Stimulated activated CD8-positive, alpha-beta memory T cell treated with anti-CD3 and anti-CD28 coated beads, Interleukin-7, amount 100 ng/mL, for 1 hour (primary cell): ENCODE measurements at places on chromosomes 3 and 15.

GRCh38 chr15:70164156-70164900 is 66.6 kb upstream of the TLE3 start:
- no peak for DNase-seq

GRCh38 chr15:93027413-93027812 is 61.6 kb downstream of the RGMA start:
- DNase-seq = no peak

DNA sequence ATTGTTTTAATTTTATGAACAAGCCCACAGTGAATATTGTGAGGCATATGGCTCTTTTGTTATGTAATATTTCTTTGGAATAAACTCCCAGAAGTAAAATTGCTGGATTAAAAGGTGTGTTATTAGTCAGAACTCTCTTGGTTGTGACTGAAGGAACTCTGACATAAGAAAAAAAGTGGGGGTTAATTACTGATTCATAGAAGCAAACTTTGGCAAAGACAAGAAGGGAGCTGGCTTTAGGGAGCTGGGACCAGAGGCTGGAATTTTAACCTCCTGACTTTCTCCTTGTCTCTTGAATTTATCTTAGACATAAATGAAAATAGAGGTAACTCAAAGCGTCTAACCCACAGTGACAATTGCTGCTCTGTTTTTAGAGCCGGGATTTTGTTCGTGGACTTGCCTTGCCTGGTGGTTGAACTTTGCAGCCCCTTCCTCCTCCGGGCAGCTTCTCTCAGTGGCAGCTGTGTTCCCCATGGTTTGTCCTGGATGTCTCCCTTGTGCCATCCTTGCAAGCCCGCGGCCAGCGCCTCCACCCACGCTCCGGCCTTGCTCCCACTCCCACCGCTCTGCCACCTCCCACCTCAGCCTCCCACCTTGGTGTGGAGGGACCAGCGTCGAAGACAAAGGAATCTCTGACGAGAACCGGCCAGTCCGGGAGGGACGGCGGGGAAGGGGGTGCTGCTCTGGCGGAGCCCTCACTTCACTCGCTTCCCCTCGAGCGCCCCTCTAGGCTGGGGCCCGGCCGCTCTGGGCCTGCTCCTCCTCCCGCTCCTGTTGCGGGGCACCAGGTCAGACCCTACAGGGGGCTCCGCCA is 28.0 kb downstream of the ARHGAP31 start:
- DNase-seq = no peak

- DNase-seq = no peak
Measured at GRCh38 chr3:180306691-180307090, 270.0 kb upstream of the PEX5L start.

DNA sequence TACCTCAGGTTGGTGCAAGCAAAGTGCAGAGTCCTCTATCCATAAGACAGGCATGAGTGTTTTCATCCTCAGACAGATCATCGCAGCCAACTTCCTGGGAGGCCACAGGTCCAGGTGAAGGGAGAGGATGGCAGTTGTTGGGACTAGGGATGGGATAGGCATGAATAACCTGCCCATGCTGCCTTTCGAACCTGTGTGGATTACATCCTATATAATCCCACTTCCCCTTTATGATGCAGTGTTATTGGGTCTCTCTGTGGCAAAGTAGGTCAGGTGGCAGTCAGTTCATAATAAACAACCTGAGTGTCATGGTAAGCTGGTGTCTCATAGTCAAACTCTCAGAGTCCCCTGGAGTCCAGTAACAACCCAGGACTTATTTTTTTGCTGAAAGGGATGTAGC is 40.4 kb downstream of the CCR3 start:
- DNase-seq = no peak

DNA sequence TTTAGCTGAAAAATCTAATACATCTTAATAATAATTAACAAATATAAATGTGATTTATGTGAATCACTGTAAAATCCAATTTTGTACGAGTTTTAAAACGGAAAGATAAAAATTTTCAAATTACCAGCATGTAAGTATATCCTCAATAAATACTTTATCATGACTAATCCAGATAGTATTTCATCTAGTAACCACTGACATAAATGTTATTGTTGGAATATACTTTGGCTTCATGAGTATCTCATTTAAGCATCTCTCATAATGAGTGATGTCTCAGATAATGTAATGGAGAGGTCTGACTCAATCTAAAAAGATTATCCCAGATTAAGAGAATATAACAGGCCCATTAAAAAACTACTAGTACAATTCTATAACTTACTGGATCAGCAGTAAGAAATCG is 216.3 kb downstream of the STAG1 start:
- no peak for DNase-seq

DNA sequence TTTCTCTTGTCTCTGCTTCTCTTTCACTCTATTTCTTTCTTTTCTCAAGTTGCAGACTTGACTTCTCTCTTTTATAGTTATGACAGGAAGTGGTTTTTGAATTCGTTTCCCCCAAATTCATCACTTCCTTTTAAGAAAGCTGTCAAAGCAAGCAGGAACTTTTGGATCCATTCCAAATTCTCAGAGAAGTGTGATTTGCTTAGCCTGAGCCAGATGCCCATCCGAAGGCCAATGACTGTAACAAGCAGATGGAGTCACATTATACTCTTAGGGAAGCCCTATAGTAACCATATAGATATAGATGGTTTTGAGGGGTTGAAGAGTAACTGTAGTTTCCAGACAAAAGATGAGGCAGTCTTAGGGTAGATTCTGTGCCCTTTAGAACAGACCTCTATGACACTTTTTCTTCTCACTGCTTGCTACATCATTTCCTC is 592.0 kb upstream of the KCNMB2 start:
- DNase-seq = no peak

DNA sequence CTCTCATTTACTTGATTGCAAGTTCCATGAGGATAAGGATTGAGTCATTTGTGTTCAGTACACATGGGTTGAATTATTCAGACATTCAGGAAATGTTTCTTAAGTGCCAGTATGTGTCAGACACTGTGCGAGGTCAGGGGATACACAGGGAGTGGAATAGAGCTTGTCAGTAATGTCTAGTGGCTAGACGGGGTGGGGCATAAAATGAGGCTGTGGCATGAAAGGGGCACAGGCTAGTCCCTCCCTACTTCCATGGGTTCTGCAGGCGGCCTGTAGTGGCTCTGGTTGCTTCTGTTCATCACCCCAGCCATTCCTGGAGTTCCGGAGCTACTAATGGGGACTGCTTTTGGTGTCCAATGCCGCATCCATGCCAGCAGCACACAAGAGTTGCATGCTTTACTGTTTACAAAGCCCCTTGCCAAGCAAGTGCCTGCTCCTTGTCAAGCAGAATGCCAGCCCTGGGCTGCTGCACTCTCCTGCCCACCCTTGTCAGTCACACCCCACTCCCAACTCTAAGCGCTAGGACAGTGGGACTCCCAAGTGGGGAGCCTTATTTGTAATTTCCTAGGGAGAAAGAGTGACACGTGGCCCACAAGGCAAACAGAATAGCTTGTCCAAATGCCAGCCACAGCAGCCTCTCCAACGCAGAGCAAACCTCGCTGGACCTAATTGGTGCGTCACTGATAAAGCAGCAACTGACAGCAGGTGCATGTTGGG is 70.8 kb downstream of the RAB11A start:
- no peak for DNase-seq

DNA sequence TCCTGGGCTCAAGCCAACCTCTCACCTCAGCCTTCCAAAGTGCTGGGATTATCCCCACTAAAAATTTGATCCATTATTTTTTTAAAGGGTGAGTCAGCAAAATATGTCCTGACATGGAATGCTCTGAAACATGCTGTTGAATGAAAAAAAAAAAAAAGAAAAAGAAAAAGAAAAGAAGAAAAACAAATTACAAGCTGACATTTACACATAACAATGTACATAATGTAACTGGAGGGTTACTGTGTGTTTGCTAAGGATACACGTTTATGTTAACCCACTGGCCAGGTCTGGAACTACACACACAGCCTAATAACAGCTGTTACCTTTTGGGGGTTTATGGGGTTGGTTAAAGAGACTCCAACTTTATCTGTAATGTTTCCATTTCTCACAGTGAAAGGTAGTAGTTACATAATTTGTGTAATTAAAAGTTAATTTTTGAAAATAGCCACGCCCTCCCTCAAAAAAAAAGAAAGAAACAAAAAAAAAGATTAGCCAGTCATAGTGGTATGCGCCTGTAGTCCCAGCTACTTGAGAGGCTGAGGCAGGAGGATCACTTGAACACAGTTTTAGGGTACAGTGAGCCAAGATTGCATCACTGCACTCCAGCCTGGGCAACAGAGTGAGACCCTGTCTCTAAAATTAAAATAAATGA is 3.1 kb upstream of the MESP2 start:
- DNase-seq = no peak

DNA sequence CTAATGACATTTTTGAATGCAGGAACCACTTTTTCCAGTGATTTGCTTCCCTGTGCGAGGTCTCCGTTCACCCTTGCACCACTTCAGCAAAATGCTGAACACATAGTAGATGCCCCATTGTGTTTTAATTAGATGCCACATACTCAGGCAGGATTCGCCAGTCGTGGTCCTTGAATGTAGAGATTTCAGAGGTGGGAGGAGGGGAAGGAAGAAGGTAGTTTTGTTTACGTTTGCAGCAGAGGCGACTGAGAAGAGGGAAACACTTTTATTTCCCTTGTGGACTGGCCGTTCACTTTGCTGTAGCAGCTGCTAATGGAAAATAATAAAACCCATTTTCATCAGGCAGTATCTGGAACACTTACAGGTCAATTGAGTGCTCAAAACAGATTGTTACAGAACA is 262.8 kb upstream of the TBL1XR1 start:
- DNase-seq = no peak

- no peak for DNase-seq
Measured at GRCh38 chr3:133171831-133172230, 133.6 kb downstream of the TMEM108 start.

- DNase-seq = no peak
Measured at GRCh38 chr3:181739628-181740027, 27.9 kb downstream of the SOX2 start.

DNA sequence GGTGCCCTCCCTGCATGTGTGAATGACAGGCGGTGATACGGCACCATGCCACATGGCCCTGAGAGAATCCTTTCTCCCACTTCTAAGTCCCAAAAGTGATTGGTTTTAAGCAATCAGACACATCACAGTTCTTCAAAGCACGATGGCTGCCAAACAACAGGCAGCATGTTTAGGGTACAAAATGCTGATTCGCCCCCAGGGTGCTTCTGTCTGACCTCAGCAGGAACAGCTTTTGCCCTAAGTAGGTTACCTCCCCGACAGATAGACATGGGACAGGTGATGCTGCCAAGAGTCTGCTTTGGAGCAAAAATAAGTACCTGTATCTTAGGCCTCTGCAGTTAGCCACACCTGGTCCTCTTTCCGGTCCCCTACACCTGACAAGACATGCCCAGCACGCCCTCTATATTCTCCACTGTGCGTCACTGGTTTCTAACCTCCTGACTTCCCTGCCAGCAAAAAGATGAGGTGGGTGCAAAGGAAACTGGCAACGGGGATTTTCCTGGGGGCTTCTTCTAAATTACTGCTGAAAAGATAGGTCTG is 549.8 kb downstream of the FOXP1 start:
- DNase-seq = no peak

GRCh38 chr15:92365084-92365483 is 28.6 kb upstream of the ST8SIA2 start:
- DNase-seq = no peak

- no peak for DNase-seq
Measured at GRCh38 chr15:23912191-23912590, 225.1 kb upstream of the NDN start.

DNA sequence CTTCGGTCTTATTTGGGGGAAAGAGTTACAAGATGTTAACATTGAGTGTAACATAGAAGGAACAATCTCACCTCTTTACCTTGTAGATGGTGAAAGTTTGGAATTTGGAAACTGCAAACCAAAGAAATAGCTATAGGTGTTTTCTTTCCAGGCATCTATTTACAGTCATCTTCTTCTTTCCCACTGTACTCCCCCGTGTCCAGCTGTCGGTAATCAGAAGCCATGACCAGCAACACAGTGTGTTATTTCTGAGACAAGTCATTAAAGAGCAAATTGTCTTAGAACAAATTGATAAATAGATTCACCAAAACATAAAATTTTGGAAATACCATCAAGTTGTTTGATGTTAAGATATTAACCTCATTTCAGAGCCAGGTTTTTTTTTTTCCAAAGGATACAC is 590.5 kb upstream of the NAALADL2 start:
- DNase-seq = no peak

DNA sequence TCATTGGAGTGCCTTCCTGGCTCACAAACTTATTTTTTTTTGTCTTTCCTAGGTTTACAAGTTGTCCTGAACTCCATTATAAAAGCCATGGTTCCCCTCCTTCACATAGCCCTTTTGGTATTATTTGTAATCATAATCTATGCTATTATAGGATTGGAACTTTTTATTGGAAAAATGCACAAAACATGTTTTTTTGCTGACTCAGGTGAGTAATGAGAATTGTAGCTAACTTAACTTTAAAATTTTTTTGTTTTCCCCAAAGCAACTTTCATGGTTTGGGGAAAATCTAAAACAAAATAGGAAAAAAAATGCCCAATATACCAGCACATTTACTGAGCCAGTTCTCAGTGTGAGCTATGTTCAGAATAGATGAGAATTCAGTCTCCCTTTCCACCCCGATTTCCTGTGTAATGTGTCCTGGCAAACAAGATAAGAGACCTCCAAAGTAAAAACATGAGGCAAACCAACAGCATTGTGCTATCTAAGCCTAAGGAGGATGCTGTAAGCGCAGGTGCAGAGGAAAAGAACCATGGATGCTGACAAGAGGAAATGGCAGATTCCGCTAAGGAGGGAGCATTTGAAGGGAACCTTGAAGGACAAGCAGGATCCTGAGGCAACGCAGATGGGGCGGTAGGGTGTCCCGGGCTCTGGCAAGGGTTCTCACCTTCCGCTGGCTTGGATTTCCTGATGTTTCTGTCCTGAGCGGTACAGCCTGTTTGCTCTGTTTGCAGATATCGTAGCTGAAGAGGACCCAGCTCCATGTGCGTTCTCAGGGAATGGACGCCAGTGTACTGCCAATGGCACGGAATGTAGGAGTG is 171.4 kb downstream of the CACNA1D start:
- DNase-seq = no peak

- DNase-seq = no peak
Measured at GRCh38 chr3:67048715-67049074, 50.6 kb downstream of the KBTBD8 start.

GRCh38 chr3:82053236-82053635 is 291.8 kb upstream of the GBE1 start:
- DNase-seq = no peak

DNA sequence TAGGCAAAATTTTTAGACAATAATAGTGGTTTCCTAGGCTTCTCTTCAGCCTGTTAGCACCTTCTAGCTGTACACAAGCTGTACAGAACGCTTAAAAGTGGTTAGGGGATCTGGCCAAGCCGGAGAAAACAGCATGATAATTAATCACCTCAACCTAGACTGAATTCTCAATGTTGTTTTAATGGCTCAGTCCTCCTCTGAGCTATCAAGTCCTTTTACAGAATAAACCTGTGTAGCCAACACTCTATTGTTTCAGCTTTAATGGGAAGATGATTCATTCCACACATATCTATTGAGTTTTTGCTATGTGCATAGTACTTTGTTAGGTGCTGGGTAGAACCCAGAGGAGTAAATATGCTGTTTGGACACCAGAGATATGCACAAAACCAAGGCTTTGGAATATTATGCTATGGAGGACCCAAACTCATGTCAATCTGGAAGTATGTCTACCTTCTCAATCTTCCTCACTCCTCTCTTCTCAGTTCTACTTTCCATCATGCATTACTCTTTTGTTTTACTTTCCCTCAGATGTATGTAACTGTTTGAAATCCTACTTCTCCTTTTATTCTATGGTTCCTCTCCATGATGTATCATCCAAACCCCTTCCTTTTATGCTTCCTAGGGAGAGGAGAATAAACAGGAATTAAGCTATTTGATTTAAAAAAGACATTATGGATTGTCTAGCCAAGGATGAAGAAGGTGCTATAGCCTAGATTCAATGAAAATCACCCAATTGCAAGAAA is 27.6 kb upstream of the UBE2E2 start:
- no peak for DNase-seq
